ENCODE measurements at places on chromosomes 3 and 15. TPM values are rescaled to one million over a fixed set of nuclear protein-coding genes. Genes with fewer than 3 reads are reported as not detected.

The VIPR1 gene
- 0.32 TPM for total RNA-seq

The SLC25A20 gene
- total RNA-seq = 26.3 TPM

The FURIN gene
- total RNA-seq = 90.3 TPM

The RPL32 gene
- total RNA-seq = 602 TPM

The GPR87 gene
- total RNA-seq = not detected

The MESP2 gene
- total RNA-seq = 0.15 TPM

The DUOX2 gene
- total RNA-seq = not detected

The COL6A5 gene
- not detected for total RNA-seq

Measured in epithelial cell of umbilical artery (primary cell).